Left cardiac atrium (tissue), 4 donors: ENCODE measurements at places on chromosomes 6 and 20. TPM values are rescaled to one million over a fixed set of nuclear protein-coding genes. Genes with fewer than 3 reads are reported as not detected.

Gene KCNK17
- 1.1 TPM for total RNA-seq

Gene FLRT3
- 3.1 TPM for total RNA-seq

Gene ZNF343
- 6.5 TPM for total RNA-seq

Gene GHRH
- total RNA-seq = 4.2 TPM

Gene ARMH2
- total RNA-seq = not detected

Gene MUCL3
- not detected for total RNA-seq

Gene TFAP2B
- total RNA-seq = not detected

Gene BMP7
- total RNA-seq = 29.3 TPM

Gene PDYN
- not detected for total RNA-seq

Gene CLPSL1
- not detected for total RNA-seq

GRCh38 chr6:46207174-46207573, 36.4 kb upstream of the ENPP5 start:
- DNase-seq = no peak

DNA sequence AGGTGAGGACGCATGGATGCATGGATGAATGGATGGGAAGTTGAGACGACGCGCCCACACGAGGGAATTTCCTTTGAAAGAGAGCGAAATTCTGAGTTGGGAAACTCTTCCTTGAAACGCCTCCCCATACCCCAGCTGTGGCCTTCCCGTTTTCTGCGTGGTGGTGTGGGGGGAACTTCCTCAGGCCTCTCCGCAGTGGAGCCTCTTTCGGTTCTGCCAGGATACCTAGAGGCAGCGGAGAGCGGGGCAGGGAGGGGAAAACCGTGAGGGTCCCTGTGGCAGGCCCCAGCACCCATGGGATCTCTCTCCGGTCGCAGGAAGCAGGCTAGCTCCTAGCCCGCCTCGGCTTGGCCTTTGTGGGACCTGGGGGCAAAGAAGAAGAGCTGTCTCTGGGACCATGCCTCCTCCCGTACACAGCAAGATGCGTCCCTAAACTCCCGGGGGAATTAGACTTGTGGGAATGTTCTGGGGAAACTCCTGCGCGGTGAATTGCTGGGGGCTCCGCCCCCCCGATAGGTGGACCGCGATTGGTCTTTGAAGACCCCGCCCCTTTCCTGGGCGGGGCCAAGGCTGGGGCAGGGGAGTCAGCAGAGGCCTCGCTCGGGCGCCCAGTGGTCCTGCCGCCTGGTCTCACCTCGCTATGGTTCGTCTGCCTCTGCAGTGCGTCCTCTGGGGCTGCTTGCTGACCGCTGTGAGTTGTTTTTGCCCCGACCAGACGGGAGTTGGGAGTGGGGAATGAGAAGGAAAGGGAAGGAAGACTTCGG, at the start of gene CD40:
CD40 (plus strand) TSS at position 611 of the 764 bp plus-strand sequence; CDS start at position 641, 30 bp downstream.
- peak; percentile 94 for DNase-seq

DNA sequence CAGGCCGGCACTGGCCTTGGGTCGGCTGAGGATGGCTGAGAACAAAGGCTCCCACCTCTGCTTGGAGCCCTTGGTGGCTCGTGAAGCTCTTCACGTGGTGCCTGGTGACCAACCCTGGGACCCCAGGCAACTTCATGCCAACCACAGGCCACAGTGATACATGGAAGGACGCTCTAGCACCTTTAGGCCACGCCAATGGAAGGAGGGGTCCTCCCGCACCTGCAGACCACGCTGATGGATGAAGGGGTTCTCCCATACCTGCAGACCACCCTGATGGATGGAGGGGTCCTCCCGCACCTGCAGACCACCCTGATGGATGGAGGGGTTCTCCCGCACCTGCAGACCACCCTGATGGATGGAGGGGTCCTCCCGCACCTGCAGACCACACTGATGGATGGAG, 62.5 kb downstream of the ERMARD start:
- no peak for DNase-seq

DNA sequence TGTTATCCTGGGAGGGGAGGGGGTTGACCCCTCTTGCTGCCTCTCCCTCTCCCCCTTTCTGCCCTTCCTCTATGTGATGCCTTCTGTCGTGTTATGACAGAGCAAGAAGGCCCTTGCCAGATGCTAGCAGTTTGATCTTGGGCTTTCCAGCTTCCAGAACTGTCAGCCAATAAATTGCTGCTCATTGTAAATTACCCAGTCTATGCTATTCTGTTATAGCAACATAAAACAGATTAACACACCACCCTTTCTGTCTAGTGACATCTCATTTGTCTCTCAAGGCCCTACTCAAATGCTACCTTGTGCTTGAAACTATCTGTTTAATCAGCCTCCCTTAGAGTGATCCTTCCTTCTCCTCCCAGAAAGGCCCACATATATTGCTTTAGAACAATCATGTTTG, 16.4 kb upstream of the MAP3K4 start:
- DNase-seq = no peak

DNA sequence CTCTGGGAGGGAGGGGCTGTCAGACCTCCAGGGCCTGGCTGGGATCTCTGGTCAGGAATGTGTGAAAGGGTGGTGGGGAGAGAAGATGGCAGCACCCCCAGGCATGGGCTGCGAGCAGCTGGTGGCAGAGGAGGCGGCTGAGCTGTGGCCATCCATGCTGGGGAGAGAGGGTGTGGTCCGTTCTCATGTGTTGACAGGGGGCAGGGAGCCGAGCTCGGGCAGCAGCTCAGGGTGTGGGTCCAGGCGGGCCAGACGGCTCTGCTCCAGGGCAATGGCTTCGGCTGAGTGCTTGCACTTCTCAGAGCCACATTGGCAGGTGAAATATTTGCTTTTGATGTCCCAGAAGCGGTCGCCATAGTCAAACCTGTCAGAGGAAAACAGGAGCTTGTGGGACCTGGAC, 1.1 kb upstream of the SLC44A4 start:
- no peak for DNase-seq

DNA sequence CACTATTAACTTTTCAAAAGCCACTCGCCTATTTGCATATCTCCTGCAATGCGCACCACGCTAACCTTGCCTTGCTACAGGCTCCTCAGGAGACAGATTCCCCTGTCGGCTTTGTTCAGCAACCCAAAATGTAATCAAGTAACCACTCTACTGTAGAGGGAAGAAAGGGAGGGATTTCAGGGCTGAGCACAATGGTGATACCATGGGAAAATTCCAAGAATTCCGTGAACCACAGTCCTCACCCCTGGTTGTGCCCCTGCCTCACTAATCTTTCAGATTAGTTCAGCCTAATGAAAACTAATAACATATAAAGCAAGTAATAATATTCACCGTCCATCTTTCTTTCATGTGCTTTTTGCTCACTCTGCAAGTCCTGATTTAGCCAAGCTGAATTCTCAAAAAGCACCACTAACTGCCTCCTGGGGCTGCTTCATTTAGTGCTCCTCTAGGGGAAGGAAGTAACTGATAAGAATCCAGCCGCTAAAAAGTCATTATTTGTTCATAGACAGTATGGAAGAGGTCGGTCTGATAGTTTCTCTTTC, 6.6 kb downstream of the CITED2 start:
- DNase-seq = no peak

DNA sequence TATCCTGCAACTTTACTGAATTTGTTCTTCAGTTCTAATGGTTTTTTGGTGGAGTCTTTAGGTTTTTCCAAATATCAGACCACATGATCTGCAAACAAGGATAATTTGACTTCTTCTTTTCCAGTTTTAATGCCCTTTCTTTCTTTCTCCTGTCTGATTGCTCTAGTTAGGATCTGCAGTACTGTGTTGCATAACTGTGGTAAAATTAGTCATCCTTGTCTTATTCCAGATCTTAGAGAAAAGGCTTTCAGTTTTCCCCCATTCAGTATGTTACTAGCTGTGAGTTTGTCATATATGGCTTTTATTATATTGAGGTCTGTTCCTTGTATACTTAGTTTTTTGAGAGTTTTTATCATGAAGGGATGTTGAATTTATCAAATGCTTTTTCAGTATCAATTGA, 4.3 kb downstream of the MICA start:
- no peak for DNase-seq

DNA sequence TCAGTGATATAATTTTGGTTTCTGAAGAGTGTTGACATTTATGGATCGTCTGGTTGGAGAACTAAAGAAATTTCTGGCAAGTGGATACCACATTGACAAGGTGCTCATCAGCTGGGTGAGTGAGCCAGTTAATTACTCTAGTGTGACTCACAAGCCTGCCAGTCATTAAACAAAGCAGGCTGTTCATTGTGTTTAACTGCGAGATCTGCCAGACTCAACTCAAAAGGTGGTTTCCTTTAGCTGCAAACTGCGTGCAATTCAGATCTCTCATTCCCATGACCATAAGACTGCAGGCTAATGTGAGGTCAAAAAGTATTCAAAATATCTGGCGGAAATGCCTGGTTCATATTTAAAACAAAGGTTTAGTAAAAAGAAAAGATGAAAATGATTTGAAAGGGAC, 32.5 kb upstream of the IYD start:
- DNase-seq = no peak

- DNase-seq = no peak
These were observed 184.9 kb downstream of the ARHGAP18 start for GRCh38 chr6:129525055-129525454.

GRCh38 chr20:3218307-3218988, 9.2 kb downstream of the ITPA start:
- DNase-seq = peak; percentile 66

DNA sequence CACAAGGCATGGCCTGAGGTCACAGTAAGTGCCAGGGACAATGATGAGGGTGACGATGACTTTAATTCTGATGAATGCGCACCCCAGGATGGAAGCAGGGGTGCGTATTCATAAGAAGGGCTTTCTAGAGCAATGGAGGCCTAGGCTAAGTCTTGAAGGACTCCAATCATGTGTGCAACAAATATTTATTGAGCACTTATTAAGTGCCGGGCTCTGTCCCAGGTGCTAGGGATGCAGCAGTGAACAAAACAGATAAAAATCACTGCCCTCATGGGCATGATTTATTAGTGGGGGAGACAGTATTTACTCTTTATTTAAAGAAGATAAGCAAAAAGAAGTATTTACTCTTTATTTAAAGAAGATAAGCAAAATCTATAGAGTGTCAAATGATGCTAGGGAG, 198.2 kb upstream of the KCNG1 start:
- no peak for DNase-seq

GRCh38 chr6:143863771-143864170, 503 bp upstream of the ZC2HC1B start:
- no peak for DNase-seq

- DNase-seq = no peak
These were observed 55.1 kb upstream of the IL20RA start for GRCh38 chr6:137099689-137100403.

GRCh38 chr6:44004136-44004535, 123.1 kb downstream of the MRPL14 start:
- DNase-seq = no peak

GRCh38 chr6:119493980-119494379, 144.4 kb upstream of the MAN1A1 start:
- DNase-seq = no peak

DNA sequence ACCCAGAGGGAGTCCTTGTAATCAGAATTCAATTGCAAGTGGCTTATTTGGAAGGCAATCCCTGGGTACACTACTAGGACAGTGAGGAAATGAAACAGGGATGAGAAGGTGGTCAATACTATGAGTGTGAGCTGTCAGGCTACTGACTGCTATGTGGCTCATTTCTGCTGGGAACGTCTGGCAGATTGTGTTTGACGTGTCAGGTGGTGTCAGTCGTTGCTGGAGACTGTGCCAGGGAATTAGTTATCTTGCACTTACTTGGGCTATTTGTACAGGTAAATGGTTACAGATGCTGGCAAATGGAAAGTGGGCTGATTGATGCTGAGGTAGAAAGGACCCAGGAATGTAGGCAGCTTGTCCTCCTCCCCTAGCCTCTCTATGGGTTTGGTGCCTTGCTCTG, 17.4 kb downstream of the CST4 start:
- DNase-seq = no peak

DNA sequence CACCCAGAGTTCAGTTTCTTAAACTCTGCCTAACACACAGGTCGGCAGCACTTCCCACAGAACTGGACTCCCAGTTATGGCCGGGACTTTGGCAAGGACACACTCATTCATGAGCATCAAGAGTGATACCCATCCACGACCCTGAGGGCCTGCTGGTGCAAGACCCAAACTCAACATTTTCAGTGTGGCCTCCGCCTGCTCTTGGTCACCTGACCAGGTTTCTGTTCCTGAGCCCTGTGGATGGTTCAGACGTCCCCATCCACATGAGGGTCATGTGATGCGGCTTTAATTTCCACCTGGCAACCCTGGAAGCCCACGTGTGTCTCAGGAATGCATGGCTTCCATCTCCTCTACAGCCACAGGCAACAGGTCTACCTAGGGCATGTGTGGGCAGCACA, 245.3 kb downstream of the DLL1 start:
- DNase-seq = no peak

DNA sequence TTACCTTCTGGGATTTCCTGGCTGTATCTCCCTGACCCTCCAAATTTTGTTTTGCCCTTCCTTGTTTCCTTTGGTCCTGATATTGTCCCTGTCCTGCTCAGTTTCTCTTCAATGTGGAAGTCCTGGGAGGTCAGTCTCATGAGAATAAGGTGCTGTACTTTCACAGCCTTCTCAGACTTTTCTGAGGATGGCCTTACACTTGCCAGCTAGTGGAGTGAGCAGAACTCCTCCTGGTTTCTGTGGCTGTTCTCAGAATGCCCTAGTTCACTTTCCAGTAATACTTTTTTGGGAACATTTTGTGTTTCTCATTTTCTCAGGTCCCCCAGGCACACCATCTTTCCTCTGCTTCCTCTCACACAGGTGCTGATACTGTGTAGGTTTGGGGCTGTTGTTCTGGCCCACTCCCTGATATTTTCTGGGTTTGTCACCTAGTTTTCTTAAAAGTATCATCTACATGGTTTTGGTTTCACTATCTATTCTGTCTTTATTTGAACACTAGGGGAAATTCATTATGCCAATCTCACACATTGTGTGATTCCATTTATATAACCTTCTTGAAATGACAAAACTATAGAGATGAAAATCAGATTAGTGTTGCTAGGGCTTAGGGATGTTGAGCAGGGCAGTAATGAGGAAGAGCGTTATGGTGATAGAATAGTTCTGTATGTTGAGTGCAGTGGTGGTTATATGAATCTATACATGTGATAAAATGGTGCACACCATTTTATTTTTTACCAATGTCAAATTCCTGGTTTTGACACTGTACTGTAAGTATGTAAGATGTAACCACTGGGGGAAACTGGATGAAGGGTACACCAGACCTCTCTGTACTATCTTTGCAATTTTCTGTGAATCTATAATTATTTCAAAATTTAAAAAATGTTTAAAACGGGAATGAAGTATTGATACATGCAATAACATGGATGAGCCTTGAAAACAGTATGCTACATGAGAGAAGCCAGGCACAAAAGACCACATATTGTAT, 27.2 kb upstream of the BRPF3 start:
- no peak for DNase-seq
